ENCODE measurements at places on chromosomes 7 and 10.

- no peak for DNase-seq
These were observed 32.7 kb upstream of the DLD start for GRCh38 chr7:107858280-107858679.

- no peak for DNase-seq
These were observed 139.9 kb downstream of the TNS3 start for GRCh38 chr7:47441796-47442604.

- no peak for DNase-seq
These were observed 749.8 kb downstream of the TNS3 start for GRCh38 chr7:46832136-46832535.

GRCh38 chr10:123614888-123615287 lies 51.3 kb upstream of the GPR26 start:
- peak; percentile 12 for DNase-seq

DNA sequence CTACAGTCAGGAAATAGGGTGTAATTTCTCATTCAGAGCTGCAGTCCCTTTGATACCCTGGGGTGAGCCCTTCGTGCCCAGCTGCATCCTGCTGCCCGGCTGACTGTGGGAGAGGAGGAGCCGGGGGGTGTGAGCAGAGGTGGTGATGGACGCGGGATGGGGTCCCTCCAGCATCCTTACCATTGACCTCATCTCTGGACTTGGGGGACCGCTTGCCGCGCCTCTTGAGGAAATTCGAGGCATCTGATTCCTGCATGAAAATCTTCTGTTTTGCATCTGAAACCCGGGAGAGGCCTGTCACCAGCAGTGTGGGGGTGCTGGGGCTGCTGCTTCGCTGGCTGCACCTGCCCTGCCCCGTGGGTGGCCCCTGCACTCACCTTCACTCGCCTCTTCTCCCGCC lies 816 bp downstream of the UCMA start:
- DNase-seq = no peak

GRCh38 chr7:84535580-84536270 lies 341.1 kb upstream of the SEMA3A start:
- DNase-seq = no peak

DNA sequence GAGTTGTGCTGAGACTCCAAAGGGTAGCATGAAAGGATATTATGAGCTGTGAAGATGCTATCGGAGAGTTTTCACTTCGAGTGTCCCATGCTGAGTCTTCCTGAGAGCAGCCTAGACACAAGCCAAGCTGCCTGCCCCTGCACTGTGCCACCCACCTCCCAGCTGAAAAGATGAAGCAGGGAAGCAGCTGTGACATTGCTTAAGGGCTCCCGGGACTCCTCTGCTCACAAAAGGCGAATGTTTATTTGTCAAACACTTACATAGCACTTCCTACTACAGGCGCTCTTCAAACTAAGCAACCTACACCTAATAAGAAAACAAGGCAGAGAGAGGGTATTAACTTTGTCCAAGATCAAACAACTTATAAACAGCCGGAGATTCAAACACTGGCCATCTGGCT lies 95.6 kb downstream of the OSBPL3 start:
- DNase-seq = no peak

- DNase-seq = no peak
These were observed 169.5 kb downstream of the SNX13 start for GRCh38 chr7:17770710-17771375.

DNA sequence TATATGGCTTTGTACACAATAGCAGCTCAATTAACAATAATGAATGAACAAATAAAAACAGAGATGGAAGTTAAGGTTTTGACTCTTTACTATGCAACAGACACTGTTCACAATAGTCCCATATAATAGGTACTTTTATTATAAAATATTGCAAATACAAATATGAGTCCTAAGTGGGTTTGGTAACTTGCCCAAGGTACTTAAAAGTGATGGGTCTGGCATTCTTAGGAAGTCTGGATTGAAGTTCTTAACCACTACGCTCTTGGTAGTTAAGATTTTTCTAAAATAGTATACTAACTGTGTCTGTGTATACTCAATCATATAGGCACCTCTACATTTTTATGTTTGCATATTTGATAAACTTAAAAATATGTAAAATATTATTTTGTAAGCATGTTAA lies 55.5 kb downstream of the HGF start:
- DNase-seq = no peak

GRCh38 chr7:84729284-84729683 lies 457.6 kb downstream of the SEMA3D start:
- no peak for DNase-seq
